GM12878 (cell line): ENCODE measurements at places on chromosomes 12 and 14.

DNA sequence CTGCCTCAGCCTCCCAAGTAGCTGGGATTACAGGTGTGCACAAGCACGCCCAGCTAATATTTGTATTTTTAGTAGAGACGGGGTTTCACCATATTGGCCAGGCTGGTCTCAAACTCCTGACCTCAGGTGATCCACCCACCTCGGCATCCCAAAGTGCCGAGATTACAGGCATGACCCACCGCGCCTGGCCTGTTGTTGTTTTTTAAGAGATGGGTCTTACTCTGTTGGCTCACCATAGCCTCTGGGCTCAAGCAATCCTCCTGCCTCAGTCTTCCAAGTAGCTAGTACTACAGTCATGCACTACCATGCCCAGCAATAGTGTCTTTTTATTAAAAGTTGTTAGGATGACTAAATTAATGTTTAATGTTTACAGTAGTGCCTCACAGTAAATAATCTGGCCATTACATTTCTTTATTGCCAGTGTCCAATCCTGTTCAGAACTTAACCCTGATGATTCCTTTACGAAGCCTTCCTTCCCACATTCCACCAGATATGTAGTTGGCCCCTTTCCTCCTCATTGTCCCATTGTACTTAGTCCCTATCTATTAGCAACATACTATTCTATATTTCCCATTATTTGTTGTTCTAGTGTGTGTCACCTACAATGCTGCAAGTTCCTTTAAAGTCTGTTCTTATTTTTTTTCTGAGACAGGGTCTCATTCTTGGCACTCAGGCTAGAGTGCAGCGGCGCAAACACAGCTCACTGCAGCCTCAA, 8.8 kb upstream of the SMARCC2 start:
- H3K27me3 ChIP-seq: no peaks in the 10 kb centered on the region
- DNase-seq: no peak
- H3K4me3 ChIP-seq: no peak overlapping the region
- no peaks in the 10 kb centered on the region for H3K4me1 ChIP-seq

DNA sequence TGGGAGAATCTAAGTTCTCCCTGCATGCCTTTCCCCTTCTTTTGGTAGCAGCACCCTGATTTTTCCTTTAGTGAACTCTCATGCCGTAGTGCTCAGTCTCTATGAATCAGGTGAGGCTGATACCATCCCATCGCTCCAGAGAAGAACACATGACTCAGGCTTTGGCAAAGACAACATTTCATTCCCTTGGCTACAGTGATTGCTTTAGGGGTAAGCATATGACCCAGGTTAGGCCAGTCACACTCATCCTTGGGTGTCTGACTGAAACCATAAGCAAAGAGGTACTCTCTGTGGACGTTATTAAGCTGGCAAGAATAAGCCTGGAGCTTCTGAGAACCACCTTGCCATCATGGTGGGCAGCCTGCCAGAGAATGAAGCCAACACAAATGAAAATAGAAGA, 141.8 kb downstream of the MYRFL start:
- H3K36me3 ChIP-seq: no peaks in the 10 kb centered on the region
- H3K27ac ChIP-seq: no peak overlapping the region
- DNase-seq: no peak
- no peaks in the 10 kb centered on the region for H3K27me3 ChIP-seq

- no peak overlapping the region for H3K27ac ChIP-seq
- no peak overlapping the region for H3K4me3 ChIP-seq
- no peaks in the 10 kb centered on the region for H3K4me1 ChIP-seq
- H3K36me3 ChIP-seq: no peaks in the 10 kb centered on the region
- DNase-seq: no peak
These were observed 339.5 kb downstream of the PAWR start for GRCh38 chr12:79351251-79351650.

DNA sequence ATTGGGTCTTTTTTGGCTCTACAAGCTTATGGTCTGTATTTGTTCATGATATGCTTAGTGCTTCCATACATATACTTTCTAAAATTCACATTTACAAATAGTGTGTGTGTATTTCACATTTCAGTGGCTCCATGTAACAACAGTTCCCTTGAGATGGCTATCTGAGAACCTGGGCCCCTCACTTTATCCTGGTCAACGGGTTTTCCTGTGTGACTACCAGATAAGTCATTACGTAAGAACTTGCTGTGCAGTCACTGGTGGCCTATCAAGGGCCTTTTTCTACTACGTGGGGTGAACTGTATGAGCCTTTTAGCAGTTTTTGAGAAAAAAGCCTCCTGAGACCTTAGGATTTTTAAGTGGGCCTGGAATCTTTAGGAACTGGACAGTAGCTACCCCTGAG, 454.1 kb downstream of the PCNX1 start:
- H3K4me1 ChIP-seq: peaks cover 60% of the 10 kb centered on the region
- no peak overlapping the region for H3K4me3 ChIP-seq
- H3K36me3 ChIP-seq: no peaks in the 10 kb centered on the region; the same call in 1 of the 2 replicates

DNA sequence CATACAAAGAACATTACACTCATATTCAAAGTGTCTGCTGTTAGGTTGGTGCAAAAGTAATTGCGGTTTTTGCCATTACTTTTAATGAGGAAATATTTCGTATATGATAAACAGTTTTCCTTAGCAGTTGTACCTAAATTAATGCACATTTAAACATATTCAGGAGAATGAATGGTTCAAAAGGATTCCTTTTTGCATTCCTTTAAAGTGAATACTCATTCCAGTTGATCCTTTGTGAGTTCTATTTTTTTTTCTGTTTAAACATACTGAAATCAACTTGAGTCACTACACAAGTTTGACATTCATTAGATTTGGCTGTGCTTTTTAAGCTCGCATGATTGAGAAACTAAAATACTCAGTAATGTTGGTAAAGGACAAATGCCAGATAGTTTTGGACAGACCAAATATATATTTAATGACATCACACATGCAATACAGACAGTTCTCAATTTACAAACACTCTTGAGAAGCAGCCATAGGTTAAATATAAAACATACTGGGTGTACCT, 13.8 kb upstream of the SLC38A2 start:
- peak overlapping the region; percentile 66 for H3K4me3 ChIP-seq
- peak overlapping the region; percentile 89 for H3K27ac ChIP-seq

GRCh38 chr14:105209091-105209490, 28.0 kb upstream of the NUDT14 start:
- no peak overlapping the region for H3K4me3 ChIP-seq
- no peaks in the 10 kb centered on the region for H3K4me1 ChIP-seq
- peaks cover 9% of the 10 kb centered on the region for H3K36me3 ChIP-seq
- H3K27ac ChIP-seq: no peak overlapping the region

DNA sequence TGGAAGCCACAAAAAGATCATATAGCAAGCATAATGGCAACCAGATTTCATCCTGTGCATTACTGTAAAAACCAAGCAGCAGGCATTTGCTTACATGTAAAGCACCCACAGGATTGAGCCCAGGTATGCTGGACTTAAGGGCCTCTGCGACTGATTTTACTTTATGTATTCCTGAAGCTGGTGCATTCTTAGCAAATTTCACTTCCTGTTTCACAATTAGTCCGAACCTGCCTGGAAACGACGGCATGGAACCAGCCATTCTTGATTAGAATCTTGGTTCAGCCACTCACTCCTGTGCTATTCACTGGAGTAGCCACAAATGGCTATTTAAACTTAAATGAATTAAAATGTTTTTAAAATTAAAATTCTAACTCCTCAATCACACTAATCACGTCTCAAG, 239.2 kb downstream of the NUAK1 start:
- no peak overlapping the region for H3K4me3 ChIP-seq
- H3K4me1 ChIP-seq: no peaks in the 10 kb centered on the region
- H3K27me3 ChIP-seq: no peaks in the 10 kb centered on the region

- H3K27ac ChIP-seq: no peak overlapping the region
These were observed 88.3 kb downstream of the OTOGL start for GRCh38 chr12:80187660-80188090.

GRCh38 chr14:69268223-69268622, 8.3 kb downstream of the GALNT16 start:
- no peak overlapping the region for H3K4me3 ChIP-seq
- no peaks in the 10 kb centered on the region for H3K36me3 ChIP-seq
- no peak for DNase-seq
- H3K27ac ChIP-seq: no peak overlapping the region
- peaks cover 5% of the 10 kb centered on the region for H3K27me3 ChIP-seq
- no peaks in the 10 kb centered on the region for H3K4me1 ChIP-seq

DNA sequence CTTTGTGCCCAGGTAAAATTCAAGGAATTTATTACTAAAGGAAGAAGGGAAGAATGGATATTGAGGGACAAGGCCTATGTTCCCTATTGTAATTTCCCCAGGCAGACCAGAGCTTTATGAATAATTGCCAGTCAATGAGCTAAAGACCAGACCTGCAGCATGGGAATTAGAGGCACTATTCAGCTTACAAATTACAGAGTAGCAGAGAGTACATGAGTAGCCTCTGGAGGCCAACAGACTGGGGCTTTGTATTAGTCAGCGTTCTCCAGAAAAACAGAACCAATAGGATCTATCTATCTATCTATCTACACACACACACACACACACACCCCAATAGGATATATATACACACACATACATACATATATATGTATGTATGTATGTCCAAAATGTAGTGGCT, 120.0 kb upstream of the RPH3A start:
- H3K27ac ChIP-seq: no peak overlapping the region
- H3K4me1 ChIP-seq: no peaks in the 10 kb centered on the region

GRCh38 chr14:59208224-59208814, 19.9 kb downstream of the DAAM1 start:
- peak overlapping the region; percentile 62; the same call in 1 of the 2 replicates for H3K27ac ChIP-seq
- no peaks in the 10 kb centered on the region for H3K36me3 ChIP-seq
- no peaks in the 10 kb centered on the region for H3K27me3 ChIP-seq
- H3K4me3 ChIP-seq: no peak overlapping the region

GRCh38 chr12:54546511-54546910, 2.9 kb upstream of the PDE1B start:
- no peak overlapping the region for H3K27ac ChIP-seq
- 0 out of 2 replicates have a peak, but pooled peaks cover 4% of the 10 kb centered on the region for H3K36me3 ChIP-seq
- H3K4me3 ChIP-seq: no peak overlapping the region
- H3K4me1 ChIP-seq: peaks cover 5% of the 10 kb centered on the region; the same call in 1 of the 2 replicates

DNA sequence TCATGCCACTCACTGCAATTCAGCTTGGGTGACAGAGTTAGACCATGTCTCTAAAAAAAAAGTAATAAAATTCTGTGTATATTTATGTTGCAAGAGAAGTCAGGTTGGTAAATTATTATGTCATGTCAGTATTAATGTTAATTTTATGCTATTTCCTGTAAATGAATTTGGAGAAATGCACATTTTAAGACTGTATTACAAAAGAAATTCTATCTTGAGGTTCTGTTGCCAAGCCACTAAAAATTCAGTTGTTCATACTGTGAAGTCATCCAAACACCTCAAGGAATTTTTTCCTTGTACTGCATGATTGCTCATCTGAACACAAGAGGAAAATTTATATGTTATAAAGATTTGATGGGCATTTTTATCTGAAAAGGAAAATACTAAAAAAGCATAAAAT, 23.3 kb upstream of the HMGA2 start:
- DNase-seq: no peak
- no peaks in the 10 kb centered on the region for H3K36me3 ChIP-seq
- H3K4me1 ChIP-seq: no peaks in the 10 kb centered on the region
- H3K27me3 ChIP-seq: 0 out of 2 replicates have a peak, but pooled peaks cover 3% of the 10 kb centered on the region

GRCh38 chr12:3152892-3153291, 75.7 kb downstream of the TSPAN9 start:
- no peaks in the 10 kb centered on the region for H3K36me3 ChIP-seq
- no peak overlapping the region for H3K4me3 ChIP-seq
- H3K4me1 ChIP-seq: no peaks in the 10 kb centered on the region
- DNase-seq: no peak
- no peak overlapping the region for H3K27ac ChIP-seq

DNA sequence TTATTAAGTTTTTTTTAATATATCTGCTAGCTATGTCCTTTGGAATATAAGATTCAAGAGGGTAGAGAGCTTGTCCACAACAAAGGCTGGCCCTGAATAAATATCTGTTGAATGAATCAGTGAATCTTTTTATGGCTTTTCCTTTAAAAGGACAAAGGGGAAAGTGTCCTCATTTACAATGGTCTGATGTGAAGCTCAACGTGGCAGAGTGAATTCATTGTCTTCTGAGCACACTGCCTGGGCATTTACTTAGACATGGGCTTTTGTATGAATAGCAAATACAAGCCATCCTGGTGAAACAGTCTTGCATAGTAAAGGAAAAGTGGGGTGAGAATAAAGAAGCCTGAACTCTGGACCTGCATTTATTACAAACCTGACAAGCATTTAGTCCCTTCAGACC, 201.2 kb downstream of the NELL2 start:
- no peaks in the 10 kb centered on the region for H3K27me3 ChIP-seq
- DNase-seq: no peak
- H3K36me3 ChIP-seq: no peaks in the 10 kb centered on the region
- H3K27ac ChIP-seq: no peak overlapping the region

DNA sequence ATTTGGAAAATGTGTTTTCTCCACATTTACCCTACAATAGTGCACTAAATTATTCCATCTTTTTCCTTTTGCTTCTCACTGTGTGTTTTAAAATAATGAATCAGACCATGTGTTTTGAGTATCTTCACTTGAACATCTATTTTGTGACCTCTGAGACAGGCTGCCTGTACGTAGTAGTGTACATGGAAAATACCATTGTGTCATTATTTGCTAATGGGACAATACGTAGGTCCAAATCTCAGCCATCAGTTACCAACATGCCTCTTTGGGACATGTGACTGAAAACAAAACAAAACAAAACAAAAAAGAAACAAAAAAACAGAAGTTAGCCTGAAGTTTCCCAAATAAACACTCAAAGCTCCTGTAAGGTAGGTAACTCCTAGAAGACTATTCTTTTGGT, 7.1 kb upstream of the MYF6 start:
- DNase-seq: no peak
- peaks cover 9% of the 10 kb centered on the region; the same call in 1 of the 2 replicates for H3K4me1 ChIP-seq
- H3K27ac ChIP-seq: no peak overlapping the region
- H3K27me3 ChIP-seq: no peaks in the 10 kb centered on the region
- no peaks in the 10 kb centered on the region for H3K36me3 ChIP-seq

DNA sequence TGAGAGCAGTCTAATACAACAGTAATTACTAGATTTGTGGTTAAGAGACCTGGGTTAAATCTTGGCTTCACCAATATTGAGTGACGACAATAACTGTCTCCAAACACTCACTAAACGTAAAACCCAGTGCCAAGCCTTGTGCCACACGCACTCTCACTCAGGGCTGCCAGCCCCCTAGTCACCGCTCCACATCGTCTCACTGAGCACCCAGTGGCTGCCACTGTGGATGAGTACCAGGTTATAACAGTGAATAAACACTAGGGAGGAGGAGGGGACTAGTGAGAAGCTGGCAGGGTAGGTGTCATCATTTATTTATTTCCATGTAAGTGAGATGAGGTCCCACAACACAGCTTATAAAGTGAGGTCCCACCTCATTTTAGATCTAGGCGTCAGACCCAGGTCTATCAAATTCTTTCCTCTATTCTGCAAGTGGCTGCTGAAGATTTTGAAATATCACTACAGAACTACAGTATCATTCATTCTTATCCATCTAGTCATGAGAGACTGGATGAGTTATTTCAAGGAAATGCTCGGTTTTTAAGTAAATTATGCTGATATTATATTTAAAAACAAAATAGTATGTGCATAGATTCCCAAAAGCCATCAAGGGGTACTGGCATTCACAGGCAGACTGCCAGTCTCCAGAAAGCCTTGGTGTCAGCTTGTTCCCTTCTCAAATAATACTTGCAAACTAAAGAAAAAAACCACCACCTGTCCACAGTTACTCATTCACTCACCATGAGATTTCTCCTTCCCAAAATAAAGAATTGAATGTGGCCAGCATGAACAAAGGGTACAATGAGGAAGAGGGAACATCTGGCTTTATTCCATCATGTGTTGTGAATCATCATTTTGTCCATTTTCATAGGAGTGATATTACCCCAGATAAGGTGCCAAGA, 84.0 kb downstream of the PTPN21 start:
- no peaks in the 10 kb centered on the region for H3K36me3 ChIP-seq
- no peak overlapping the region for H3K27ac ChIP-seq
- H3K4me3 ChIP-seq: no peak overlapping the region
- H3K27me3 ChIP-seq: no peaks in the 10 kb centered on the region
- no peaks in the 10 kb centered on the region for H3K4me1 ChIP-seq
